ENCODE measurements at places on chromosomes 11 and 22. TPM values are rescaled to one million over a fixed set of nuclear protein-coding genes. Genes with fewer than 3 reads are reported as not detected.
A peak's percentile ranks its signal among the peaks of the same experiment; 100 is the strongest.

Gene C1QTNF4
- total RNA-seq = 15.7 TPM

- DNase-seq = no peak
- H3K27me3 ChIP-seq = peaks cover 8% of the 10 kb centered on the region
- H3K4me1 ChIP-seq = peaks cover 11% of the 10 kb centered on the region
- H3K36me3 ChIP-seq = no peaks in the 10 kb centered on the region
- no peak overlapping the region for H3K27ac ChIP-seq
These were observed 21.6 kb upstream of the SUSD2 start for GRCh38 chr22:24159650-24160049.

GRCh38 chr11:61362542-61362875 lies 335 bp downstream of the TMEM138 start:
- H3K27me3 ChIP-seq = no peaks in the 10 kb centered on the region
- H3K4me3 ChIP-seq = peak overlapping the region; percentile 98
- H3K27ac ChIP-seq = peak overlapping the region; percentile 100
- no peak for DNase-seq

GRCh38 chr22:27885977-27886842 lies 32.8 kb downstream of the PITPNB start:
- no peaks in the 10 kb centered on the region for H3K27me3 ChIP-seq
- DNase-seq = peak; percentile 65
- H3K36me3 ChIP-seq = peaks cover 67% of the 10 kb centered on the region
- H3K4me3 ChIP-seq = no peak overlapping the region
- peaks cover 15% of the 10 kb centered on the region for H3K4me1 ChIP-seq

Gene DDTL
- total RNA-seq = 1.2 TPM

DNA sequence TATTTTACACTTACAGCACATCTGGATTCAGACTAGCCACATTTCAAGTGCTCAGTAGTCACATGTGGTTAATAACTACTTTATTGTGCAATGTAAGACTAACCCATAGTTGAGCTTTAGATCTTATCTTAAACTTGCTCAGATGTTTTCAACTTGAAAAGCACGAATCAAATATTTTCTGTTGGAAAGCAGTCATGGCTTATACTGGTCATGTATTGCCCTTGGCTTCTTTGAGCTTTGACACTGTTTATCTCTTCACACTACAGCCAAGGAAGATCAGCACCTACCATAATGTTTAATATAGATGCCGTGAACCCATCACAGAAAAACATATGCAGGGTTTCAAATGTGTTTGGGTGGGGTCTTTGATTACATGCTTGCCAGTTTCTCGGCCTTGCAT lies 4.4 kb downstream of the RBX1 start:
- H3K36me3 ChIP-seq = peaks cover 60% of the 10 kb centered on the region
- no peaks in the 10 kb centered on the region for H3K4me1 ChIP-seq
- H3K27ac ChIP-seq = no peak overlapping the region
- no peak for DNase-seq

Gene OR52K1
- not detected for total RNA-seq

- no peaks in the 10 kb centered on the region for H3K27me3 ChIP-seq
- no peak for DNase-seq
- H3K4me3 ChIP-seq = peak overlapping the region; percentile 95
- H3K27ac ChIP-seq = no peak overlapping the region
- no peaks in the 10 kb centered on the region for H3K4me1 ChIP-seq
These were observed 877 bp downstream of the ALG9 start for GRCh38 chr11:111870522-111870885.
